AML-193 (cell line): ENCODE measurements at places on chromosomes 11 and 22.

GRCh38 chr11:66322732-66323427, 6.0 kb upstream of the CD248 start:
- DNase-seq = no peak

- no peak for DNase-seq
These were observed 11.9 kb upstream of the MRGPRX2 start for GRCh38 chr11:19072464-19072863.

DNA sequence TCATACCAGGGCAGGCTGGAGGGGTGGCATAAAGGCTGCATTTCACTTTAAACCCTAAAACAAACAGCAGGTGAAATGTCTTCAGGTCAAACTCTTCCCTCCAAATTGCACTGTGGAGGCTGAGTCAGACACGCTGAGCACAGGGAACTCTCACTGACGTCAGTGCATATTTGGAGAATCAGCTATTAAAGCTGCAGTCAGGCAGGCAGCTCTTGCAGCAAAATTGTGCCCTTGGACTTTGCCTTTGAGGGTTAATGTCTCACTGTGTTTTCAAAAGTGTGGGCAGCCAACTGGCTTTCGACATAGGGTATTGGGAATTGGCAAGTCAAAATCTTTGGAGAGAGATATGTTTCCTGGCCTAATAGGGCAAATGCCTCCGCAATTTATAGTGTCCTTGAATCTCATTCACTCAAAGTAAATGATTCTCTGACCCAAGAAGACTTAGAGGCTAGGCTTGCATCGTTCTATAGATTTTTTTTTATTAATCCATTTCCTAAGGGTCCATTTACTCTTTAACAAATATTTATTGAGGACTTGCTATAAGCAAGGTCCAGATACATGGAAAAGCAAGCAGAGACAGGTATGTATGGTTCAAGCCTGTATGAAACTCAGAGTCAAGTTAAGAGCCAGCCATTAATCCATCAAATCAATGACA, 27.7 kb upstream of the SMCO4 start:
- no peak for DNase-seq

DNA sequence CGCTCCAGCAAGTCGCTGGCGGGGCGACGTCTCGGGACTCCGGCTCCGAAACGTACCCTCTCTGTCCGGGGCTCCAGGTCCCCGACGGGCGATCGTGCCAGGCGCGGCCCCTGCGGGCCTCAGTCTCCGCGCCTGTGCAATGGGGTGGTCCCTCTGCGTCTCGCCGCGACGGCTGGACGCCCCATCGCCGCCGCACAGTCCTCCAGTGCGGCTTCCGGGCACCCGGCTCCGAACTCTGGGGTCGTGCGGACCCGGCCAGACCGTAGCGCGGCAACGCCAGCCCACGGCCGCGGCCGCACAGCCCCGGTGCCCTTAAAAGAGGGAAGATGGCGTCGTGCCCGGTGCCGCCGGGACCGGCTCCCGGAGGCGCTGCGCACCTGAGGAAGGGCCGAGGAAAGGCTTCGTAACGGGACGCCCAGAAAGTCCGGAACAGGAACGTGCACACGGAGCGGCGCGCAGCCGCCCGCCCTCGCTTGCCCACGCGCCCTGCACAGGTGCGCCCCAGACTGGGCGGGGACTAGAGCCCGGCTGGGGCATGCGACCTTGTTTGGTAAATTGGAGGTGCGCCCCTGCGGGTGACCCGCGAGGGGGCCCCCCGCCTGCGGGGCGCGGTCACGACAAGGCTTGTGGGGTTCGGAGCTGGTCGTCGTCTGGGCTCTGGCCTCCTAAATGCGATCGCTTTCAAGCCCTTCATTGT, 525 bp downstream of the BIK start:
- no peak for DNase-seq
